ENCODE measurements at places on chromosomes 3 and 15.

GRCh38 chr3:18812316-18812715 lies 336.0 kb upstream of the KCNH8 start:
- no peak for DNase-seq

DNA sequence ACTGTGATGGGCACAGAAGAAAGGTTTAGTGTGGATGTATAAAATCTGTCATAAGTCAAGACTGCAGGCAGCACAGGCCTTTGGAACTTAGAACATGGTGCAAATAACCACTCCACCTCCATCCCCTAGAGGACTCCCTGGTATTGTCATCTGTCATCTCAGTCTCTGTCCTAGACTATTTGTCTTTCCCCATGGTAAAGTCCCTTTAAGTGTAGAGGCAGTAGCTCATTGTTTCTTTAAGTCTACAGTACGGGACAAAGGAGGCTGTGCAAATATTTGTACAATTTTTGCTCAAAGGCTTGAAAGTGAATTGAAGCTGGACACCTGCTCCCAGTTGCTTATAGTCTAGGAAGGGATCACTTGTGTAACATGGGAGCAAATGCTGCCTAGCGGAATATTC lies 3.2 kb upstream of the PXYLP1 start:
- DNase-seq, result no peak

- DNase-seq, result no peak
These were observed 380.3 kb downstream of the TBL1XR1 start for GRCh38 chr3:176816937-176817336.

- DNase-seq, result no peak
These were observed 116.4 kb upstream of the TOPAZ1 start for GRCh38 chr3:44125246-44125645.

DNA sequence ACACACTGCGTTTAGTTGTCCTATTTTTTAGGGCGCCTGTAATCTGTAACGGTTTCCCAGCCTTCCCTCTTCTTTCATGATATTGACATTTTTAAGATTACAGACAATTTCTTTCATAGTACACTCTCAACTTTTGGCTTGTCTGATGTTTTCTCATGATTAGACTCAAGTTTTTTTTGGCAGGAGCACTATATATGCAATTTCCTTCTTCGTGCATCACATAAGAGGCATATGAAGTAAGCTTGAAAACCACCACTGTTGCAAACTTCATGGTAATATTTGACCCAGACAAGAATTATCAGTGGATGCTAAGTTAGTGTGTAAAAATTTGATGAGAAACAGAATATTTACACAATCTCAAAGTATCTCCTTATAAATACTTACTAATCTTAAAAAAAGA lies 119.2 kb upstream of the CMC1 start:
- DNase-seq, result no peak

GRCh38 chr3:112170046-112170445 lies 37.0 kb upstream of the GCSAM start:
- DNase-seq, result no peak

- no peak for DNase-seq
These were observed 136.0 kb downstream of the CD47 start for GRCh38 chr3:107954845-107955244.

GRCh38 chr3:4805662-4806061 lies 173.6 kb upstream of the BHLHE40 start:
- no peak for DNase-seq

GRCh38 chr15:89128320-89129122 lies 40.3 kb downstream of the ABHD2 start:
- no peak for DNase-seq

DNA sequence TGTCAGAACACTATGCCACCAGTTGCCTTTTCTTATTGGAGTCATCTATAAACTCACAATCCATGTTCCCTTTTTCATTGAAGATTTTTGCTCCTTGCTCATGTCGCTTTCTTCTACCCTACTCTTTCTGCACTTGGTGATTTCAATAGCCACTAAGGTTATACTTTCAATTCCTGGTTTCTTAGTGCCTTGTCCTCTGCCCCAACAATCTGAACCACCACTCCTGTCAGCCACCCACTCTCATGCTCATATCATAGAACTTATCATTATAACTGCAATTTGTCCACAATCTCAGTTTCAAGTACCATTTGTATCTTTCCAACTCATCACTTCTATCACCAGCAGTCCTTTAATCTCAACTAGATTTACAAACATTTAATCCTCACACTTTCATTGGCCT lies 10.0 kb upstream of the GRAMD1C start:
- DNase-seq, result no peak

- no peak for DNase-seq
These were observed 46.1 kb upstream of the MAP3K13 start for GRCh38 chr3:185316740-185317412.

DNA sequence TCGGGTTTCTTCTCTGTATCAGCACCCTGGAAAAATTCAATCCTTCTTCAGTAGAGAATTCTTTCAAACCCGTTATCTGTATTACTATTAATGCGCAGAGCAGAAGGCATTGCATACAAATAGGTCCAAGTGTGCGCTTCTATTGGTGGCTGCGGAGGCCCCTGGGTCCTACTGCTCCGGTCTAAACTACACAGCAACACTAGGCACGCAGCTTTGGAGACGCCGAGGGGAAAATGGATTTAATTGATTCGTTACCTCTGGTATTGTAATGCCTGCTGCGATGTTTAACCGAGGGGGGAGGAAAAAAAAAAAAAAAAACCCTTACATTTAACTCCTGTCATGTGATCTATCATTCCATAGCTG lies at the start of gene ROBO1:
Gene ROBO1, minus strand, starts transcription at position 94 of the 363 bp plus-strand sequence.
- no peak for DNase-seq

DNA sequence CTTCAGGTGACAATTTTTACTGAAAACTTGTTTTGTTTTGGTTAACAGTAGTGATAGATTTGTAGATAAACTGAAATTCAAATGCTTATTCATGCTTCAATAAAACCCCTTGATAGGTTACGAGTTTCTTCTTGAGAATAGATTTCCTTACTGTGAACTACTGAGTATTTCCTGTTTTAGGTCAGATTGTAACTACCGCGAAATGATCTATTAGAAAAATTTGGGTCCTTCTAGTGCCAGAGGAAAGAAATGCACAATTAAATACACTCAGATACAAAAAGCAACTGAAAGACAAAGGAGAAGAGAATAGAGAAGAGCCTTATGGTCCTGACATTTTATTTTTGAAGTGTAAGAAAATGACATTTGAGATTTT lies 251.7 kb upstream of the TBL1XR1 start:
- no peak for DNase-seq

GRCh38 chr3:81968658-81969057 lies 207.2 kb upstream of the GBE1 start:
- DNase-seq, result no peak

GRCh38 chr3:32996048-32996754 lies 44.8 kb downstream of the CCR4 start:
- DNase-seq, result no peak

DNA sequence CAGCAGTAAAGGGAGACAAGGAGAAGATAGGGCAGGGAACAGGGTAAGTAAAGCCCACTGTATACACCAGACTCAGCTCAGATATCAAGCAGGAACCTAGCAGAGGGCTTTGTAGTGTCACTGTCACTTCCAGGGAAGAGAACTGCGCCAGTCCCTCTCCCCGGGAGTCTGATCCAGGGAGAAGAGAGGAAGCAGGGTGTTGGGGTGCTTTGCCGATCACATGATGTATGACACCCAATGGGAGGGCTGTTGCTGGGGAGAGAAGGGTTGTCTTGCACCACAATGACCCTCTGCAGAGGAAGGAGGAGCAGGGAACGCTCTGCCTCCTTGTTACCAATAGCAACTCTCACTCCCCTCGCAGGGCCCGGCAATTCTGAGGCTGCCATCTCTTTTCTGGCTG lies 147.2 kb upstream of the SLC2A2 start:
- no peak for DNase-seq

DNA sequence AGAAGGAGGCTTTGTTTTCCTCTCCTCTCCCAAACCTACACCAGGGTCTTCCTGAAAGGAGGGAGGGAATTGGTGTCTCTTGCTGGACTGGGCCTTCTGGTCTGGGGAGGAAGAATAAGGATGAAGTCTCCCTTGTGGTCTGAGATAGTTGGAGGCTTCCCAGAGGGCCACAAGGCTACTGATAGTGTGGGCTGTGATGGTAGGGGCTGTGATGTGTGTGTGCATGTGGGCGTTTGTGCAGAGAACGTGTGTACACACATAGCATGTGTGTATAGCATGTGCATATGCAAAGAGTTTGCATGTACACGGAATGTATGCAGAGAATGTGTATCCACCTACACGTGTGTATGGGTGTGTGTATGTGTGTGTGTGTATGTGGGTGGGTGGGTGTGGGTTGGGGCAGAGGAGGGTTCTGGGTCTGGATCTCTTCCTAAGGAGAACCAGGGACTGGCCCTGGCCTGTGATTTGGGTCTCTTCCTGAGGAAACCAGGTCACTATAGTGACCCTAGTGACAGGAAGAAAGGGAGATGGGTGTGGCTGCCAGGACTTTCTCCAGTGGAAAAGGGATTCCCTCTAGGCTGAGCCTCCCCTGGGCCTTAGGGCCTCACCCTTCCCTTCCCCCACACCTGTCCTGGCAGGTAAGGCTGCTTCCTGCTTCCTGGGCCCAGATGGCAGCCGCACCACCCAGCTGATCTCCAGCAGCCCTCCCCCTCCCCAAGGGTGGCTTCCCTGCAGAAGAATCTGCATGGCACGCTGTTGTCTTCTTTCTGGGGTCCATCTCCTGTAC lies 1.7 kb downstream of the FLNB start:
- no peak for DNase-seq

DNA sequence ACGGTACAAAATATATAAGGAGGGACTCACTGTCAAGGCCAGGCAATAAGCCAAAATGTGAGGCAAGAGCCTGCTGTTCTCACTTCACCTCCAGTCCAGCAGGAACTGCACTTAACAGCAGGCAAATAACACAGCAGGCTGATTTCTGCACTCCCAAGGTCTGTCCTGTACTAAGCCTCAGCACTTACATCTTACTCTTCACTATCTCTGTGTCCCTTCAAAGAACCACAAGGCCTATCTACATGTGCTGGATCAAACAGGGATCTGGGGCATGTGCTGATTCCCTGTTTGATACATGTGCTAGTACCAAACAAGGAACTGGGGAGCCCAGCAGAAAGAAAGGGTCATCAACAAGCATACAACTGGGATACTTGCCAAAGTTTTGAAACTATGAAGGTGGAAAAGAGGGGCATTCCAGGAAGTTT lies 22.2 kb downstream of the UACA start:
- no peak for DNase-seq

GRCh38 chr15:98854496-98854895 lies 153.1 kb downstream of the PGPEP1L start:
- DNase-seq, result no peak

GRCh38 chr3:41522612-41523011 lies 323.3 kb downstream of the CTNNB1 start:
- DNase-seq, result no peak

GRCh38 chr3:15635121-15635661 lies 33.6 kb downstream of the BTD start:
- peak; percentile 95 for DNase-seq

All from BJ (cell line).